Right renal pelvis (tissue), 4 donors: ENCODE measurements at places on chromosomes 6 and 20. TPM values are rescaled to one million over a fixed set of nuclear protein-coding genes. Genes with fewer than 3 reads are reported as not detected.

- DNase-seq: no peak
Measured at GRCh38 chr6:167796192-167796981, 30.3 kb upstream of the AFDN start.

GRCh38 chr6:132569170-132569569, 952 bp upstream of the TAAR6 start:
- no peak for DNase-seq

GRCh38 chr6:3625149-3625979, 126.1 kb downstream of the PXDC1 start:
- DNase-seq: no peak

DNA sequence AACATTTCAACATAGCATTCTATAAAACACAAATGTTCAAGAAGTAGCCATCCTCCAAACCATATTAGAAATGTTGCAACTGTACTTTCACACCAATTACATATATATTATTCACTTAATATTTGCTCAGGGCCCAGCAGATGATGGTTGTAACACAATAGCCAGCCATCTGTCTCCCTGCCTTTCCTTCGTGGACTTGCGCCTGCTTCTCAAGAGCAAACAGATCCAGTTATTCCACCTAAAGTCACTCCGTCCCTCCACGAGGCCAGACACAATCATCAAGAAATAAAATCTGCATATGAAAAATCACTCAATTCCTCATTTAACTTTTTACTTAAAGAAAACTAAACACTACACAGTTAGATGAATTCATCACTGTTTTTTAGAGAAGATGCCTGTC, 160.4 kb downstream of the RALGAPA2 start:
- DNase-seq: no peak

- no peak for DNase-seq
Measured at GRCh38 chr6:151753581-151753980, 53.9 kb upstream of the ESR1 start.

DNA sequence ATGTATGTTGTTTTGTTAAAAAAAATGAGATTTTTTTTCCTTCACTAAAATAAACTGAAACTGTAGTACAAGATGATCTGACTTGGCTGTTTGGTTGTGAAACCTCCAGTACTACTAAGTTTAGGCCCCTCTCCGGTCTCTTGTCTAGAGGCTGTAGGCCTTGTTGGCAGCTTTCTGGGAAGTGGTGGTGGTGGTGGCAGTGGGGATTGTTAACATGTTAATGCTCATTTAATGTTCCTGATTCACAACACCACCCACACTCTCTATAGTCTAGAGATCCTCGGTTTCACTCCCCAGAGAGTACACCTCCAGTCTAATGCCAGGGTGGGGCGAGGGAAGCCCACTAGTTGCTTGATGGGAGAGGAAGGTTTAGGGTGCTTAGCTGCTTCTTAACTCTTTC, 24.1 kb downstream of the STK4 start:
- no peak for DNase-seq

Gene COQ3
- 12.3 TPM for polyA plus RNA-seq
